IMR-90 (cell line): ENCODE measurements at places on chromosomes 7 and 10. TPM values are rescaled to one million over a fixed set of nuclear protein-coding genes. Genes with fewer than 3 reads are reported as not detected.

Gene CDH23
- under 0.01 TPM in 2 replicates for total RNA-seq

- no peak for DNase-seq
These were observed 14.0 kb downstream of the FAM241B start for GRCh38 chr10:69643779-69644657.

DNA sequence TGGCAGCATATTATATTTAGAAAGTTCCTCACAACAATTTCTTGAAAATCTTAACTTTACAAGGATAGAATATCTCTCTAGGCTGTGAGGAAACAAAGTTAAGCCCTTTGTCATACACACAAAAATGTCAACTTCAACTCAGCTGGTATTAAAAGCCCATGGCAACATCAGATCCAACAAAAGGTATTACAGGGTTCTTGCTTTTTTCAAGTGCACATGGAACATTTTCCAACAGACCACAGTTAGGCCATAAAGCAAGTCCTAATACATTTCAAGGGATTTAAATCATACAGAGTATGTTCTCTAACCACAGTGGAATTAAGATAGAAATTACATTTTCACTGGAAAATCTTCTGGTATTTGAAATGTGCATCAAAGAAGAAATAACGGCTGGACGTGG lies 71.9 kb upstream of the OIT3 start:
- peak; percentile 5 for DNase-seq

- DNase-seq = no peak
These were observed 299.0 kb downstream of the TNS3 start for GRCh38 chr7:47282790-47283496.

GRCh38 chr7:142496545-142496991 lies 238.7 kb upstream of the PRSS58 start:
- peak; percentile 54 for DNase-seq
